Spleen (tissue), 13 donors: ENCODE measurements at places on chromosomes 12 and 14. TPM values are rescaled to one million over a fixed set of nuclear protein-coding genes. Genes with fewer than 3 reads are reported as not detected.

GRCh38 chr14:67719866-67720265 lies 18.2 kb downstream of the RDH12 start:
- DNase-seq, result no peak

DNA sequence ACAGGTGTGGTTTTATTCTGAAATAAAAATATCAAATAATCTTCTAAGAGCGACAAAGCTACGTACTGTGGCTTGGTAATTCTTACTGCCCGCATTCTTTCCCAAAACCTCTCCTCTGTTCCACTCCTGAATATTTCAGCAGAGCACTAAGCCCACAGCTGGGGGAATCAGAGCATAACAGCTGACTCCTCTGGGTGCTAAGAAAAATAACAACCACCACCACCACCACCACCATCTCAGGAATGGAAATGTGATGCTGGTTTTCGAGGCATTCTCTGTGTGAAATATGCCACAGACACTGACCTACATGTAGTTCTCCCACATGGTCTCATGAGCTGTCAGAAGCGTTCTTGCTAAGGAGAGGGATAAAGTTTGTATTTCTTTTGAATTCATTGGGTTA lies 183.7 kb downstream of the BMP4 start:
- DNase-seq, result no peak

DNA sequence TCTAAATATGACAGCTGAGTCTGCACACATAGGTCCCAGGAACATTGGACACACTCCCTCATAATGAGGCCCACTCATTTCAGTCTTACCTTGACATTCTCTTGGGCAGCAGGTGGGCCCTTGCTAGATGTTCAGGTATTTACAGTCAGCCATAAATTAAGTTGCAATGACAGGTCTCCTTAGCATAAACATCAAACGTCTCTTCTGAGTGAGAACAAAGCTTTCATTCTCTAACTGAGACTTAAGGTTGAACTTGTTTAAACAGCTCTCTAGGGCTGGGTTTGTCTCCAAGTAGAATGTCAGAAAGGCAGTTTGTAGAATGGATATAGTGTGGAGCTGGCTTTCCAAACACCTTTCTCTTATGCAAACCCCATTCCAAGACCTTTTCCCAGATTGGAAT lies 10.3 kb downstream of the ACVR1B start:
- DNase-seq, result no peak

- DNase-seq, result no peak
These were observed 57.9 kb downstream of the ANO6 start for GRCh38 chr12:45273717-45274271.

The BICDL1 gene
- 5.8 TPM for polyA plus RNA-seq

The DNAJC22 gene
- 0.48 TPM for polyA plus RNA-seq

The TRHDE gene
- polyA plus RNA-seq, result 0.42 TPM

The CLEC6A gene
- 0.06 TPM for polyA plus RNA-seq

The LMO3 gene
- 0.48 TPM for polyA plus RNA-seq

The DCN gene
- 8.1 TPM for polyA plus RNA-seq
